Aortic smooth muscle cell (primary cell): ENCODE measurements at places on chromosomes 13 and 19. TPM values are rescaled to one million over a fixed set of nuclear protein-coding genes. Genes with fewer than 3 reads are reported as not detected.

Gene LIM2
- total RNA-seq = not detected in 2 replicates

Gene LILRB5
- total RNA-seq = not detected in 2 replicates

Gene CEACAM16
- not detected in 2 replicates for total RNA-seq

Gene ZNF211
- total RNA-seq = 10.2 and 11.8 TPM in 2 replicates

Gene PPM1N
- 1.7 and 2.1 TPM in 2 replicates for total RNA-seq

Gene HSD17B14
- total RNA-seq = 1.2 and 4.5 TPM in 2 replicates
